ENCODE measurements at places on chromosomes 4 and X. TPM values are rescaled to one million over a fixed set of nuclear protein-coding genes. Genes with fewer than 3 reads are reported as not detected.

DNA sequence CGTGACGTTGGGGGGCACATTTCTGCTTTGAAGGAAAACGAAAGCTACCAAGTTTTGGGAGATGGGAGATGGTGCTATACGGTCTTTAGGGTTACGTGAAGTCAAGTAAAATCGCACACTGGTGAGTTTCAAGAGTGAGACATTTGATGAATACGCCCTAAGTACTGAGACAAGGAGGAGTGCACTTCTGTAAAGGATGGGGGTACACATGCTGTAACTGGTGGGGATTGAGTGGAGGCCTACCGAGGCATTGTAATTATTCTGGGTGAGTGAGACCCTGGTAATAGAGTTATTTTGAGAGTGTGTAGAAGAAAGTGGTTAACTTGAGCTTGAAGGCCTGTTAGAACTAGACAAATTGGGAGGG, 536 bp downstream of the SH3BGRL start:
- DNase-seq = no peak

Gene PABPC1L2B
- total RNA-seq = not detected

- DNase-seq = no peak
These were observed 666.3 kb upstream of the GRIA3 start for GRCh38 chrX:122517786-122518185.

GRCh38 chr4:84497504-84498202, 1.4 kb downstream of the NKX6-1 start:
- no peak for DNase-seq

Gene SLC6A8
- total RNA-seq = 77.0 TPM

DNA sequence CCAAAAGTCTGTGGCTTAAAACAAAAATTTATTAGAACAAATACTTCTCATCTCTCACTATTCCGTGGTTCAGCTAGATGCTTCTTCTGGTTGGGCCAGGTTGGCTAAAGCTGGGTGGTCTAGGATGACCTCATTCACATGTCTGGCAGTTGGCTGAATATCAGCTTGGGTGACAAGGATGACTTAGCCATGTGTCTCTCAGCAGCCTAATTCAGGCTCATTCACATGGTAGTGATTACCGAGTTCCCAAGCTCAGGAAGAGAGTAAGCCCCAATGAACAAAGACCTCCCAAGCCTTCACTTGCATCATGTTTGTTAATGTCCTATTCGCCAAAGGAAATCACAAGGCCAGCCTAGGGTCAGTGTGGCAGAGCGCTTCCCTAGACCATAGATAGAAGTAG, 119.4 kb downstream of the FANCB start:
- no peak for DNase-seq

Gene LRBA
- 41.4 TPM for total RNA-seq

Gene POU4F2
- total RNA-seq = not detected

DNA sequence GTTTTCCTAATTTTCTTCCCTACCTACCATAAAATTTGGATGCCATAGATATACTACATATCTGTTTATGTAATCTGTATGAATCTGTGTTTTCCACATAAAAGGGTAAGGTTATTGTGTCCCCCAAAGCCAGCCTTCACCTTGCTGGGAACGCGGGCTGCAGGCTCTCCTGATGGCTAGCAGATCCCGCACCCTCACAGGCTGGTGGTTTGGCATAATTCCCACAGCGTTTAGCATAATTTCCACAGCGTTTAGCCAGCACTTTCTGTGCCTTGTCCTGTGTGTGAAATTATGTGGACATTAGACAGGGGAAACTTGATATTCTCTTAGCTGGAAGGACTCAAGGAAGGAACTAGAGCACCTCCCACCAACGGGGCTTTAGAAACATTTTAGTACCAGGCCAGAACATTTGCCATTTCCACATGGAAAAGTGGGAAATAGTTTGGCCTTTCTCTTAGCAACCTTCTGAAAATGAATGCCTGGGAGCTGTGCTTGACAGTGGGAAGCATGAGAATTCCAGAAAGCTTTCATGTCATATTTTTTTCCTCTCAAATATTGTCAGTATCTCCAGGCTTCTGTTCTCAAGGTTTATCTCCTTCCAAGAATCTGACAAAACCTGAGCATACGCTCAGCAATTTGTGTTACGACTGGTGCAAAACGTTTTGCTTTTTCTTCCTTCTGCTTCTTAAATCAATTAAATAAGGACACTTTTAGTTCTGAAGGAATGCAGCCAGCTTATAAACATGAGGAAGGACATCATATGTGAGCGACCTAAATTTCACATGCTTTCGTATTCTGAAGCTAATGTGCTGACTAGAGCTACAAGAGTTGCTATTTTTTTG, 67.9 kb downstream of the STK32B start:
- no peak for DNase-seq

DNA sequence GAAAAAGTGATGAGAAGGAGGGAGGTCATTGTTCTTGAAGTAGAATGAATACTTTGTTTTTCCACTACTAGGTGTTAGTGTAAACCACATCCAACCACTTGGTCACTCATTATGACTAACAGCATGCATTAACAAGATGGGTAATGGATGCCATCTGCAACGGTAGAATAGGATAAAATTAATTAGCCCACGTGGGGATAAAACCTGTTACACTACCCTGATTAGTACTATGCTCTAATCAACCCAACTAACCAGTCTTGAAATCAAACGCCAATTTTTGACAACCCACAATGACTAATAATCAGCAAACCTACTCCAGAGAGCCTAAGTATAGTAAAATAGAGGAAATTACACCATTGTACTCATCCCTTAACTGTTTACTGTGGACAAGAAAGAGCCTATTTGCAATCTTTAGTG, 93.4 kb upstream of the MCF2 start:
- no peak for DNase-seq

Gene PYURF
- 69.1 TPM for total RNA-seq

DNA sequence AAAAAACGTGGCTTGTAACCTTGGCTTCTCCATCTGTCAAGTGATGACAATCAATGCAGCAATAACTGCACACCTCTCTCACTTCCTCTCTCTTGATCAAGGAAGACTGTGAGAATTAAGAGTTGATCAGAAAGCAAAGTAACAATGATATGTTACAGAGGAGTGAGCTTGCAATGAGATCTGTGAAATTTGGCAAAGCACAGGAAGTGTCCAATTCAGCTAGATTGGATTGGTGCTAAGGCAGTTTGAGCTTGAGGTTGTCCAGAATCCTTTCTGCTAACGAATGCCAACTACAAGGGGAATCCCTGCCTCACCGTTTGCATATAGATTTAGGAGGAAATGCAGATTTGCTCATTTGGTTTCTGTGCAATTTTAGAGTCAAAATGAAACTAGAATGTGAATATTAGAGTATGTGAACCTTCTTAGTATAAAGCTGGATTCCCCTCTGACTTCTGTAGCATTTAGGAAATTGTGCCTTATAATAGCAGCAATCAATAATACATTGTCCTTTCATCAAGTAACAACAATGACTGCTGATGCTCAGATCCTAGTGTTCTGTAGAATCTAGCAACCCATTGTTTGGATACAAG, 346.4 kb downstream of the PTTG2 start:
- no peak for DNase-seq

DNA sequence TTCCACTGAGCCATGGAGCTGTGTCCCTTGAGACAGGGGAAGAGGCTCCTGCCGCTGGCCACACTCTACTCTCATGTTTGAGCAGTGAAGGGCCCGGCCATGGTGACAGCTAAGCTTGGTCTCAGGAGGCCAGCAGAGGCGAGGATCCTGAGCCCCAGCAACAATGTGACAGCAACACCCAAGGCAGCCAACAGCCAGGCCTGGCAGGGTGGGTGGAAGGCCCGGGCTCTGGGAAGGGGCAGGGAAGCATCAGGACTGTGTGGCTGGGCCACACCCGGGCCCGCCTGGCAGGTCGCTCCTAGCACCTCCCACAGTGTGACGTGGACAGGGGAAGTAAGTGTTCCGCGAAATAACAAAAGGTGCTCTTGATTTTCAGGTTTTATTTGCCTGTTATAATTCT, 24.8 kb downstream of the L1CAM start:
- no peak for DNase-seq

DNA sequence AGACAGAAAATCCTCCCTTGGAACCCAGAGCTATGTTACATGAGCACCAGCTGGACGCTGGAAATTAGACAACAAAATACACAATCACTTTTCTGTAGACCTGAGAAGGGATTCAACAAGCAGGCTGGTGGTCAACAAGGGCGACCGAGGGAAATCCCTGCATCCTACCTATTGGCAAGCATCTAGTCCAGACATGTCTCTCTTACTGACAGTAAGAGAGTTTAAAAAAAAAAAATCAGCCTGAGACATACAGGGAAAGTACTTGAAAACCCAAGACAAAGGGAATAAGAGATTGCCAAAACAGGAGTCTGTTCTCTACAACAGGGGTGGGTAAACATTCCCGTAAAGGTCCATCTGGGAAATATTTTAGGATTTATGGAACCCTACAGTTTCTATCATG, 108.0 kb downstream of the KDR start:
- DNase-seq = no peak

Gene PAGE5
- total RNA-seq = not detected

- DNase-seq = no peak
These were observed 11.6 kb downstream of the SMIM20 start for GRCh38 chr4:25925486-25926201.

Gene OPN1MW3
- total RNA-seq = not detected

Gene GSX2
- 0.35 TPM for total RNA-seq

GRCh38 chr4:118367872-118368271, 15.1 kb upstream of the PRSS12 start:
- no peak for DNase-seq

- DNase-seq = no peak
These were observed 298.7 kb upstream of the TENM3 start for GRCh38 chr4:181944527-181944926.

- DNase-seq = no peak
These were observed 483 bp downstream of the USP27X start for GRCh38 chrX:49879656-49880277.

Data from osteocyte (in vitro differentiated cells).